ENCODE measurements at places on chromosomes 16 and 17.

- no peak for DNase-seq
Measured at GRCh38 chr16:58070585-58070984, 45.0 kb downstream of the MMP15 start.

DNA sequence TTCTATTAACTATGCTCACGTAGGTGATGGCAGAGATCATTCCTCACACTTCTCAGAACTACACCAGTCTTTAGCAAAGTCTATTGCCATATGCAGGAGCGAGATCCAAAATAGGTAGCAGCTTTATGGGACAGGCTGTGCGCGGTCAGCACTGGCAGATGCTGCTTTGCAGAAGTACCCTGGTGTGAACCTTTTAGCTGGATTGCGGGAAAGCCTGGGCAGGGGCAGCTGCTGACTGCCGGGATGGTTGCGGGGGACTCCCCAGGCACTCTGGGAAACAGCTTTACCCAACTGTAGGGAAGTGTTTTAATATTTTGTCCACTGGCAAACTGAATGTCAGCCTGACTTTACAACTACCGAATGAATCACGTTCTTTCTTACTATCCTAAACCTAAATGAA lies 251.3 kb downstream of the HS3ST3A1 start:
- DNase-seq: no peak

- DNase-seq: no peak
Measured at GRCh38 chr17:28900986-28901726, 1.7 kb downstream of the DHRS13 start.

DNA sequence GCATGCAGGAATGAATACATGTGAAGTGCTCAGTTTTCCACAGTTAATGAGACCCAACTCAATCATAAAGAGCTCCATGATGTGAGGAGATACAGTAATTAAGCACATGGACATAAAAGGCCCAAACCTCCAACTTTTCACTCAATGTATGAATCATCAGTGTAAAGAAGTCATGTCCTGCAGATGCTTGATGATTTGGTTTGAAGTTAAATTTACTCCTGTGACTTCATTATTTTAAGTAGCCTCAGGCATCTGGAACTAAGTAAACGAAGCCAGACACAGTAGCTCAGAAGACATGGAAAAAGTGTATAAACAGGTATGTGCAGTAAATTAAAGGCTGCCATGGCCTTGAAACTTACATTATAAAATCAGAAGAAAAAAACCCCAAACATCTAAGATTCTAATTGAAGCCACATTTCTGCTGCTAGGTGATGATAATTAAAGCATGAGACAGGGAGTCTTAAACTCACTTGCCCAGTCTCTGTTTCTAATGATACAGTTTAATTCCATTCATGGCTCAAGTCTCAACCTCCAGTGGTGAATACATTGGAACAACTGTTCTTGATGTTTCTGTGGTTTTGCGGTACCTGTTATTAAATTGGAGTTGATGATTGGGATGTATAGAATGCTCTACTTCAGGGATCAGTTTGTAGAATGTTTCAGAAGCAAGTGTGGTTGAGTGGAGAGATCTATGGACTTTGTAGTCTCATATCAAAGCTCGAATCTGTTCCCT lies 28.9 kb upstream of the CCL2 start:
- DNase-seq: peak; percentile 96

- DNase-seq: no peak
Measured at GRCh38 chr16:86491640-86492023, 18.7 kb upstream of the FOXF1 start.

- no peak for DNase-seq
Measured at GRCh38 chr16:58123896-58124600, 5.1 kb downstream of the CFAP20 start.

DNA sequence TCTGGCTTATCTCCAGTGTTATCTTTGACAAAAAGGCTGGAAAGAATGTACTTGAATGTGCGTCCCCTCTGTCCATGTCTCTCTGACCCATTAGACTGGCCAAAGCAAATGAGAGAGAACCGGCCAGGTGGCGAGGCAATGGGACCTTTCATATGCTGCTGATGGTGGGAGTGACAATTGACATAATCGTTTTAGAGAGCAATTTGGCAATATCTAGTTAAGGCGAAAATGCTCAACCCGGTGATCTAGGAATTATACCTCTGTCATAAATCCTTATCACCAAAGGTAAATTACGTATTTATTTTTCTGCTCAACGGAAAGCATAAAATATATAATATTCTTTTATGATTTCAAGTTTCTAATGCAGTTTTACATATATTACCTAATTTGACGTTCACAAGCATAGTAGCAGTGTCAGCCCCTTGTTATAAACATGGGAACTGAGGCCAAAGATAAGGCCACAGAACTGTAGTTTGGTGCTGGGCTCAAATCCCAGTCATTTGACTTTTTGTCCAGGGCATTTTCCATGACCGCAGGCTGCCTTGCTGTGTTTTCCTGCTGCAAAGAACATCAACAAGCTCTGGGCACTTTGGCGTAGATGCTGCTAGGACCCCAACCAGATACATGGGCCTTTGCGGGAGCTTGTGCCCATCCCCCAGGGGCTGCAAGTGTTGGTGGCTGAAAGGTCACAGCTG lies 14.7 kb upstream of the SDK2 start:
- no peak for DNase-seq

GRCh38 chr17:72125226-72125651 lies 4.4 kb downstream of the SOX9 start:
- peak; percentile 20 for DNase-seq

DNA sequence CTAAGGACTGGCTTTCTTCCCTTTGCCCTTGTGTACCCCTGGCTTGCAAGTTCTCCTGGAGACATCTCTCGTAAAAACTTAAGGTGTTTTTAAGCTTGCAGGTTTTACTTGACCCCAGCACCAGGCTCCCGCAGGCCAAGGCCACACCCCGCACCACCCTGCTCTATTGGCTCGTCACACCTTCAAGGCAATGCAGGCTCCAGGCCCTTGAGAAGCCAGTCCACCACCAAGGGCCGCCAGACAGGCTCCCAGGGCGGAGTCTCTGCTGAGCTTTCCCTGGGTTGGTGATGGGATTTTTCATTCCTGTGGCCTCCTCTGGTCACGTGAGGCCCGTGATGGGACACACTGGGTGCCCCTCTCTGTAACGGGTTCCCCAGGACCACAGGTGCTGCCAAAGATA lies 9.9 kb downstream of the CSNK1D start:
- no peak for DNase-seq

GRCh38 chr16:15418206-15418605 lies 16.2 kb upstream of the BMERB1 start:
- peak; percentile 6 for DNase-seq

GRCh38 chr16:81956213-81956948 lies 54.9 kb downstream of the SDR42E1 start:
- DNase-seq: peak; percentile 40

- DNase-seq: no peak
Measured at GRCh38 chr16:11301645-11302501, 20.7 kb upstream of the PRM1 start.

DNA sequence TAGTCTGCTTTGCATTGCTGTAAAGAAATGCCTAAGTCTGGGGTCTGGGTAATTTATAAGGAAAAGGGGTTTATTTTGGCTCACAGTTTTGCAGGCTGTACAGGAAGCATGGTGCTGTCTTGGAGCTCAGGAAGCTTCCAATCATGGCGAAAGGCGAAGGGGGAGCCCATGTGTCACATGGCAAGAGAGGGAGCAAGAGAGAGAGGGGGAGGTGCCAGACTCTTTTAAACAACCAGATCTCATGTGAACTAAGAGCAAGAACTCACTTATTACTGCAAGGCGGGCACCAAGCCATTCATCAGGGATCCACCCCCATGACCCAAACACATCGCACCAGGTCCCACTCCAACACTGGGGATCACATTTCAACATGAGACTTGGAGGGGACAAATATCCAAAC lies 148.2 kb upstream of the HS3ST2 start:
- no peak for DNase-seq

GRCh38 chr16:24526701-24527495 lies 12.5 kb upstream of the RBBP6 start:
- no peak for DNase-seq

GRCh38 chr16:54446639-54447038 lies 160.1 kb upstream of the IRX3 start:
- peak; percentile 92 for DNase-seq

DNA sequence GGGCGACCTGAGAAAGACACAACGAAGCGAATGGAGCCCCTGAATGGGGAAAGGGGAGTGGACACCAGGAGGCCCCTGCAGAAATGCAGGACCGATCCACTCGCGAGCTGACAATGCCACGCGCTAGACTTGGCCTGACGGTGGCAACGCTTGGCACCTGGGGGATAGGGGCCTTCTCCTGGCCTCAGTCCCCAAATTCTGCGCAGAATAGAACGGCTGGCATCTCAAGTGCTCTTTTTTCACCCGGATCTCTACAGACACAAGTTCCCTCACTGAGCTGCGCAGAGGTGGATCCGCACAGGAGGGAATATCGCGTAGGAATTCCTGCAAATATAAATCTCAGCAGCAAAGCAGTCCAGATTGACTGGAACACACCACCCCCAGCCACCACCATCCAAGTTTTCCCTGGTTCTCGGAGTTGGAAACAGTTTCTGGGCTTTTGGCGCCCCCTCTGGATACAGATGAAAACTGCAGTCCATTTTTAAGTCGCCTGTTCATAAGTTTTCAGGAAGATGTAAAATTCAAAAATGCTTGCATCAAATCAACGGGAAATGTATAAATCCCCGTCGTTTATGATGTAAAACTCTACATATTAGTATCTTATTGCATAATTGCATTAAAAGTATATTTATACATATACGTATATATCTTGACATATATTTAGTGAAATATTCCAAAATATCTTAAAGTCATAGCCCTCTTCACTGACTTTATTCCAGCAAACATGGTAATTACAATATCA lies 2.3 kb upstream of the SOX9 start:
- peak; percentile 65 for DNase-seq

GRCh38 chr16:13344001-13344400 lies 442.6 kb downstream of the SHISA9 start:
- no peak for DNase-seq

DNA sequence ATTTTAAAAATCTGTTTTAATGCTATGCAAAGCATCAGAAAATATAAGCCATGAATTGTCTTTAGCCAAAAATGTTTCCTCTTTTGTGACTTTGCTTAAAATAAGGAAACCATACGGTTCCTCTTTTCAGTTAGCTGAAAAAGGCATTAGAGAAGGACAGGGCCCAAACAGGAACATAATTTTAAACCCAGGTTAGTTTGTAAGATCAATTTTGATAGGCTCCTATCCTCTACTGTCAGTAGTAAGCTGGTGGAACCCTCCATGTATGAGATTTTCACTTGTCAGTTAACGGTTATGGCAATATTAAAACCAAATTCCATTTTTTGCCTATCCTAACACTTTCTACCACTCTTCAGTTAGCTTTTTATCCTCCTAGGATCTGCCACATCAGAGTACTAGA lies 4.3 kb downstream of the EVI2B start:
- DNase-seq: no peak

DNA sequence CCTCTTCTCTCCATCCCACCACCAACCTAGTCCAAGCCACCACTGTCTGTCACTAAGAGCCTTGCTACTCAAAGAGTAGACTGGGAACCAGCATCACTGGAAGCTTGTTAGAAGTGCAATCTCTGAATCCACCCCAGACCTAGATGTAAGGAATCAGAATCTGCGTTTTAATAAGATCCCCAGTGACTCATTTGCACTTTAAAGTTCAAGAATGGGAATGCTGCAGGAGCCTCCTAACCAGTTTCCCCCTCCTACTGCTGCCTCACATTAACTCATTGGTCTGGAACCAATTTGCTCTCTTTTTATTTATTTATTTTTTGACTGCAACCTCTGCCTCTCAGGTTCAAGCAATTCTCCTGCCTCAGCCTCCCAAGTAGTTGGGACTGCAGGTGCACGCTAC lies 19.8 kb upstream of the LYRM9 start:
- DNase-seq: no peak

DNA sequence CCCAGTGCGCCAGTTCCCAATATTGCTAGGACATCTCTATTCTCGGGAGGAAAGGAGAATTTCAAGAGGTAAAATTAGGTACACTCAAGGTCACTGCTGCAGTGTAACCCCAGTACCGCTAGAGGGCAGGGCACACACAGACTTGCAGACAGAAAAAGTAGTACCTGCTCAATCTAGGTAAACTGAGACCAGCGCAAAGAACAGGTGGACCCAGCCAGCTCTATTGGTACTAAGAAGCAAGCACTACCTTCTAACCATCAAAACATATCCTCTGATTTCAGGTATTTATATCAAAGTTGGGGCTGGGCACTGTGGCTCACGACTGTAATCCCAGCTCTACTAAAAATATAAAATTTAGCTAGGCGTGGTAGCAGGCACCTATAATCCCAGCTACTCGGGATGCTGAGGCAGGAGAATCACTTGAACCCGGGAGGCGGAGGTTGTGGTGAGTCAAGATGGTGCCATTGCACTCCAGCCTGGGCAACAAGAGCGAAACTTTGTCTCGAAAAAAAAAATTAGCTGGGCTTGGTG lies 3.6 kb upstream of the WDR81 start:
- DNase-seq: peak; percentile 41

DNA sequence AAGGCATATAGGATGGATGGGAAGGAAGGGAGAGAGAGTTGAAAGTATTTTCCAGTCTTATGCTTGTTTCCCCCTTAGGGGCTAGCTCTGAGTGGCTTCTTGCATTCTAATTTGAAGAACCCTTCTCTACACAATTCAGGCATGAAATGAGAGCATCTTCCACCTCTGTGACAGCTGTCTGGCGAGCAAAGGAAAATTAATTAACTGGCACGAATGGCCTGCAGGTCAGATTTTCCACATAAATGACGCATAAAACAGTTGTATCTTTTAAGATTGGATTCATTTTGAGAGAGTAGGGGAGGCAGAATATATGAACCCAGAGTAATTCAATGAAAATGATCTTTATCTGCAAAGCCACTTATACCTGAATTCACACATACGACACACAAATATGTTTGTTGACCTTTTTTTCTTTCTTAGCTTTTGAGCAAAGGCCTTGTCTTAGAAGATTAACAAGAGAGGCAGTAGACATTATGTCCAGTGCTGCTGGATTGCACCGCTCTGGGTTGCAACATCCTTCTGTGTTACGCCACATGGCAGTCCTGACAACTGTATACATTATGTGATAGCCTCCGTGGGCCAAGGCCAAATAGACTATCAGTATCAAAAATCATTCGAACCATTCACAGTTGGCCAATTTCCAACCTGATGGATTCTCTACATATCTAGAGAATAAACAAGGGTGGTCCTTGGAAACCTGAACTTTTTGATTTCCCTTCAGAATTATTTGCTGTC lies 173.0 kb upstream of the GOT2 start:
- no peak for DNase-seq

Data from RPMI7951 (cell line).